ENCODE measurements at places on chromosomes 2 and 18.

DNA sequence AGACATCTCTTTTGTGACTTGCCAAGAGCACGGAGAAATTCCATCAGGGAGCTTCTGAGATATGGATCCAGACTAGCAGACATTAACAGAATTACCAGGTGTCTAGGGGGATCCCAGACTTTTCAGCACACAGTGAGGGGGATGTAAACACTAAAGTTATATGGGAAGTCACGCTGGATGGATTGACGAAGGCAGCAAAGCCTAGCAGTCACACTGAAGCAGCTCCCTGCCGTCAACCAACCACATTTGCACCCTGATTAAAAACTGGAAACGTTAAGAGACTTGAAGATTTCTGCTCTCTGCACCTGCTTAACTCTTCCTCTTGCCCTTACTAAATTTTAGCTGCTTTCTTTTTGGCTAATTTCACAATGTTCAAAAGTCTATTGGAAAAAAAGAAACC, 62.5 kb upstream of the BCL2L11 start:
- H3K36me3 ChIP-seq, result no peaks in the 10 kb centered on the region
- H3K27me3 ChIP-seq, result peaks cover 3% of the 10 kb centered on the region

GRCh38 chr2:108129636-108130035, 110.1 kb upstream of the SULT1C3 start:
- H3K27ac ChIP-seq, result no peak overlapping the region
- no peak overlapping the region for H3K4me3 ChIP-seq
- peaks cover 11% of the 10 kb centered on the region for H3K36me3 ChIP-seq

GRCh38 chr2:76491503-76491902, 780.8 kb upstream of the GCFC2 start:
- H3K27ac ChIP-seq, result no peak overlapping the region
- no peaks in the 10 kb centered on the region for H3K4me1 ChIP-seq
- no peak overlapping the region for H3K4me3 ChIP-seq

- H3K4me1 ChIP-seq, result peaks cover 40% of the 10 kb centered on the region
- peaks cover 6% of the 10 kb centered on the region for H3K27me3 ChIP-seq
- no peak for DNase-seq
- H3K36me3 ChIP-seq, result peaks cover 3% of the 10 kb centered on the region
- H3K27ac ChIP-seq, result no peak overlapping the region
- peak overlapping the region; percentile 29 for H3K4me3 ChIP-seq
Observed at GRCh38 chr2:10410001-10410822, 37.9 kb downstream of the ODC1 start.

GRCh38 chr18:12296457-12296856, 11.6 kb upstream of the TUBB6 start:
- no peak overlapping the region for H3K4me3 ChIP-seq
- peaks cover 13% of the 10 kb centered on the region for H3K4me1 ChIP-seq
- peaks cover 4% of the 10 kb centered on the region for H3K27me3 ChIP-seq
- H3K27ac ChIP-seq, result no peak overlapping the region

DNA sequence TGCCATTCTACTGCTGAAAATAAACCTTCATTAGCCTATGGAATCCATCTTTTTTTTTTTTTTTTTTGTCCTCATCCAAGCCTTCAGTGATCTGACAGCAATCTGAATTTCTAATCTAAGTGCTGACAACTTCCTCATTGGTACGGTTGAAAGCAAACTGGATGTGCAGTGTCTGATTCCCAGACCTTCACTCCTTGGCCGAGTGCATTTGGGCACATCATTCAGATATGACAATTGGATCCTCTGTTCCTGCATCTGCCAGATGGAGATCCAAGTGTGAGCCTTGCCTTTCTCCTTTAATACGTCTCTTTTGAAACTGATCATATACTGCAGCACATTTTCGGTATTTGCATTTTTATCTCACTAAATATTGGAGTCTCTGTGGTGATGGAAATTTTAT, 713.1 kb downstream of the DCDC2C start:
- peaks cover 4% of the 10 kb centered on the region for H3K36me3 ChIP-seq
- no peak overlapping the region for H3K4me3 ChIP-seq
- no peak overlapping the region for H3K27ac ChIP-seq
- H3K27me3 ChIP-seq, result peaks cover 3% of the 10 kb centered on the region

- peaks cover 36% of the 10 kb centered on the region for H3K4me1 ChIP-seq
- no peak overlapping the region for H3K4me3 ChIP-seq
- no peaks in the 10 kb centered on the region for H3K36me3 ChIP-seq
- H3K27ac ChIP-seq, result no peak overlapping the region
- DNase-seq, result no peak
Observed at GRCh38 chr2:19575641-19576040, 217.2 kb upstream of the OSR1 start.

Measured in endothelial cell (in vitro differentiated cells).